ENCODE measurements at places on chromosomes 13 and 19.

DNA sequence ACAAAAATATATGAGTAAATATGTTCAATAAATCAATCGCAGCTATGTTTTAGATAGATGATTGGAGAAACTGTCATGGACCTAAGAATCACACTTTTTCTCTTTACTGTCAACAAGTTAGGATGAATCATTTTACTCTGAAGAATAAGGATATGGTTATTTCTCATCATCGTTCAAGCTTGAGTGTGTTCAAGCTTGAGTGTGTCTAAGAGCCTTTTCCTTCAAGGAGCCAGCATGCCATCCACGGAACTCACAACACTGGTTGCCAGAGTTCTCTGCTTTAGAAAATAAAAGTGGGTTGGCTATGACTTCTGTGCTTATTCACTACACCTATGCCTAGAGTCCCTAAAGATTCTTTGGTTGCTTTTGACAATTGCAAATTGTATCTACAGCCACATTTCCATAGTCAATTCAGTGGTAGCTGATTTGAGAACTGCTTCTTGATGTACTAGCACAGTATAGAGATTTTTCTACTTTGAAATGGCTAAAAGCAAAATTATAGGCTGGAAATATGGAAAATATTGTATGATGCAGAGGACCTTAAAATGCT, 58.1 kb upstream of the SCEL start:
- DNase-seq: no peak

DNA sequence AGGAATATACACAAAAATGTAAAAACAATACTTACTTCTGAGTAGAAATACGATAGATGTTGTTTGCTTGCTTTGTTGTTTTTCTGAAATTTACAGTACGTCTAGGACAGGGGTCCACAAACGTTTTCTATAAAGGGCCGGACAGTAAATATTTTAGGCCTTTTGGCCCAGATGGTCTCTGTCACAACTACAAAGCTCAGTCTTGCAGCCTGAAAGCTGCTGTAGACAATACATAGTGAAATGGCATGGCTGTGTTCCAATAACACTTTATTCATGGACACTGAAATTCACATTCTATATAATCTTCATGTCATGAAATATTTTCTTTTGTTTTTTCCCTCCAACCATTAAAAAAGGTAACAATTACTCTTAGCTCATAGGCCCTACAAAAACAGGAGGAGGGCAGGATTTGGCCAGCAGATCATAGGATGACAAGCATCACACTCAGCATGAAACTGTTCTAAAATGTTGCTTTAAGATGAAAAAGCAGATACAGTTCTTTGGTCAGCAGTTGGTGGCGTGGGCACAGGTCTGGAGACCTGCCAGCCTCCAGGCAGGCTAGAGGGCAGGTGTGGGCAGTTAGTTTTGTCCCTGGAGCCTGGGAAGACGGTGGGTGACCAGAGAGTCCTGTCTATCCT, at the start of gene EDDM13:
TSS of gene EDDM13 (plus strand) at position 588 of the 638 bp plus-strand sequence. CDS start 87 bp downstream, outside the sequence.
- no peak for DNase-seq

- DNase-seq: no peak
Measured at GRCh38 chr13:51576754-51577153, 7.5 kb upstream of the WDFY2 start.

DNA sequence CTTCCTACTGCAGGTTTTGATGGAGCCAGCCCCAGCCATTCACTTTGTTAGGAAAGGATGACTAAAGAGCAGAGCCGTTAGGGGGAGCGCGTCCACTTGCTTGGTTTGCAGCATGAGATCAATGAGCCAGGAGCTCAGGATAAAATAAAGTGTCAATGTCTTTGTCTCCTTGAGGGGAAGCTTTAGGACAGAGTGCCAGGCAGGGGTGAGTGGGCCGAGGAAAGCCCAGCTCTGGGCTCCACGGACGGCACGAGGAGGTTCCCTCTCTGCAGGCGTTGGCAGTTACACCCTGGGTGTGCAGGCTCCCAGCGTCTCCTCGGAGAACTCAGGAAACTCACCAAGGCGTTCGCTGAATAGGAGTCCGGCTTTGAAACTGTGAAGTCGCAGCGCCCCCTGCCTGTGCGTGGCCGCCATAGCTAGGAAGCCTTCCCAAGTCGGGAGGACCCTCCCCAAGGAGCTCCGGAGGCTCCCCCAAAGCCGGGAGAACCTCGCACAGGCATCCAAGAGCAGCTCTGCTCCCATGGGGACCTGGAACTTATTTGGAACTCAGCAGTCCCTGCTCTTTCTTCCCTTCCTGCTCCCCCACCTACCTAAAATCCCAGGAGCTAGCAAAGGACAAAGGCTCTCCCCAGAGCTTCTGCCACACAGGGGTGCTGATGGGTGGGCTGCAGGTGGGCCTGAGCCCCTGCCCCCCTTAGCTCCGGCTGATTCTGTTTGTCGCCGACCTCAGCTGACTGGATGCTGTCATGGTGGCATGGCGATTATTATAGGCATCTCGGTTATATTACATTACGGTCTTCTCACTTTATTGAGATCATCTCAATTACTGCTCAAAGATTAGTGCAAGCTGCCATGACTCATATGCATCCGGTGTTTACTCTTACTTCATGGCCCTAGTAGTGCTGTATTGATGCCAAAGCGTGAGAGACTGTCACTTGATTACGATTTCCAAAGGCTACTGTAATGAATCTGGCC, 34.4 kb downstream of the GSX1 start:
- peak; percentile 88 for DNase-seq

- DNase-seq: no peak
Measured at GRCh38 chr13:109243311-109243951, 543.0 kb downstream of the IRS2 start.

GRCh38 chr19:4889034-4889815, 13.5 kb downstream of the ARRDC5 start:
- DNase-seq: no peak

DNA sequence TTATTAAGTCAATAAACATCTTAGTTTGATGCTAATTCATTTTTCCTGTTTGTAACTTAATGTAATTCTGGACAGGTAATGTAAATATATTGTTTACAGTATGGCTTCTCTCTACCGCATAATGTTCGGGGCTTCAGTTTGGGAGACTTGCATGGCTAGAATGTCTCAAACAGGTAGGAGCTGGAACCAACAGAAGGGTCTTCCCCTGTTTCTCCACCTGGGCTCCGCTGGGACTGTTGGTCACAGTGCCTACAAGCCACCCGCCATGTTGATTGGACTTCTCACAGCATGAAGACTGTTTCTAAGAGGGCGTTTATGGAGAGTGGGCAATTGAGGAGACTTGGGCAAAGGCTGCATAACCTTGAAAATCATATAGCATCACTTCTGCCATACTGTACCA, 148.6 kb downstream of the UFM1 start:
- DNase-seq: no peak

- no peak for DNase-seq
Measured at GRCh38 chr19:33193865-33194362, at the start of gene LRP3. TSS of gene LRP3 (plus strand) at chr19:33194330. CDS start at chr19:33194786, 456 bp downstream.

GRCh38 chr13:99892866-99893504, 78.6 kb downstream of the ZIC5 start:
- DNase-seq: no peak

DNA sequence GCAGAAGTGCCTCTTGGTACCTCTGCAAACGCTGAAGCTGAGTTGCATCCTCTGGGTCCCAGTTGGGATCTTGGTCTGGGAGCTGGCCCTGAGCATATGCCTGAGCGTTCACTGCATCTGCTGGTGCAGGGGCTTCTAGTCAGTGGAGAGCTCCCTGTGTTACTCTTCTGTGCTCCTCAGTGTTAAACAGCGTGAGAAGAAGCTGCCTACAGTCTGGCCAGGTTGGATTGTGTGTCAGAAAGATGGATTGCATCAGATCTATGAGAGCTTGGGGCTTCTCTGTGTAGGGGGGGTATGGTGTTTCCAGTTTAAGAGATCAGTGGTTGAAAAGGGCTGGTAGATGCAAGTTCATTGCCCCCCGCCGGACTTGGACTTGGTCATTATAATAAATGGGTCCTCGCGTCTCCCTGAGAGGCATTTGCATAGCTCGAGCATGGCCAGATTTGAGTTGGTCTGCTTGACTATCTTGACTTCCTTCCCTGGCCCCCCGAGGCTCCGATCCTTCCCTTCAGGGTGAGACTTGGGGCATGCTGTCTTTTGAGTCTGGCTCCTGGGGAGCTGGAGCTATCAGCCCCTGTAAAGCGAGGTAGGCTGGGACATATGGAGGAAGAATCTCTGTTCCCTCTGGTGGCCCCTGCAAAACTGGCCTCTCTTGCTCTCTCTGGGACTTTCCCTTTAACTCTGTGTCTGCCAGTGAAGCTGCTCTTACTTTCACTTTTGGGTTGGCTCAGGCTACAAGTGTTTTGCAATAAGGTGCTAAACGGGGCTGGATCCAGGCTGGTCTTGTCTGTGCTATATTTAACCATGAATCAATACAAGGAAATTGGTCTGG, 52.9 kb downstream of the OR10H4 start:
- DNase-seq: peak; percentile 44

GRCh38 chr19:34468409-34468808, 13.1 kb upstream of the WTIP start:
- no peak for DNase-seq

DNA sequence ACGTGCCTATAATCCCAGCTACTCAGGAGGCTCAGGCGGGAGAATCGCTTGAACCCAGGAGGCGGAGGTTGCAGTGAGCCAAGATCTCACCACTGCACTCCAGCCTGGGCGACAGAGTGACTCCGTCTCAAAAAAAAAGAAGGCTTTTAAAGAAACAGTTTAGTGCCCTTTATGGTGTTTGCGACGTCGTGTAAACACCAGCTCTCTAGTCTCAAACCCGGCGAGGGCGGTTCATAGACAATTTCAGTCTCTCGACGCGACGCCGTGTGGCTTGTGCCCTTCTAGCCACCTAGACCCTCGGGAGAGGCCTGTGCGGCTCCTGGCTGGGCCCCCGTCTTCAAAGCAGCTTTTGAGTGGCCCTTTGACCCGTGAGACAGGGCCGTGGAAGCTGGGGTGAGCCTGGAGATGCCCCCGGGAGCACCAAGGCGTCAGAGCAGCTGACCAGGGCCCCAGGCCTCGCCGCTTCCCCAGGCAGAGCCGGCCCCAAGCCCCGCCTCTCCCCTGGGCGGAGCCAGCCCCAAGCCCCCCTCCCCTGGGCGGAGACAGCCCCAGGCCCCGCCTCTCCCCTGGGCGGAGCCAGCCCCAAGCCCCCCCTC, 5.0 kb upstream of the MADCAM1 start:
- DNase-seq: no peak

- DNase-seq: no peak
Measured at GRCh38 chr13:109945206-109945960, 159.0 kb upstream of the IRS2 start.

DNA sequence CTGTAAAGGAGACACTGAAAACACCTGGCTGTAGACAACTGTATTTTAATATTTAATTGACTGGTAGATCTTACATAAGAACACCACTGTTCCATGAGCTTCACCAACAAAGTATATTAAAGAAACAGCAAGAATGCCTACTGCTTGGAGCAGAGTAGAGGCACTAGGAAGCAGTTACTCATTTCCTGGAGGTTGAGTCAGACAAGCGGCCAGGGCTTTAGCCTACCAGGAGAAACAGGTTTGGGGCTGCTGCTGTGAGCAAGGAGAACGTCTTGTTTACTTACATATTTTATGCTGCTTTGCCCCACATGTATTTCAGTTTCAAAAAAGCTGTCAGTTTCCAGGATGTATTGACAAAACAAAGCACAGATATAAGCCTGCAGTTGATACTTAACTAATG, 33.4 kb downstream of the ALG5 start:
- DNase-seq: no peak

DNA sequence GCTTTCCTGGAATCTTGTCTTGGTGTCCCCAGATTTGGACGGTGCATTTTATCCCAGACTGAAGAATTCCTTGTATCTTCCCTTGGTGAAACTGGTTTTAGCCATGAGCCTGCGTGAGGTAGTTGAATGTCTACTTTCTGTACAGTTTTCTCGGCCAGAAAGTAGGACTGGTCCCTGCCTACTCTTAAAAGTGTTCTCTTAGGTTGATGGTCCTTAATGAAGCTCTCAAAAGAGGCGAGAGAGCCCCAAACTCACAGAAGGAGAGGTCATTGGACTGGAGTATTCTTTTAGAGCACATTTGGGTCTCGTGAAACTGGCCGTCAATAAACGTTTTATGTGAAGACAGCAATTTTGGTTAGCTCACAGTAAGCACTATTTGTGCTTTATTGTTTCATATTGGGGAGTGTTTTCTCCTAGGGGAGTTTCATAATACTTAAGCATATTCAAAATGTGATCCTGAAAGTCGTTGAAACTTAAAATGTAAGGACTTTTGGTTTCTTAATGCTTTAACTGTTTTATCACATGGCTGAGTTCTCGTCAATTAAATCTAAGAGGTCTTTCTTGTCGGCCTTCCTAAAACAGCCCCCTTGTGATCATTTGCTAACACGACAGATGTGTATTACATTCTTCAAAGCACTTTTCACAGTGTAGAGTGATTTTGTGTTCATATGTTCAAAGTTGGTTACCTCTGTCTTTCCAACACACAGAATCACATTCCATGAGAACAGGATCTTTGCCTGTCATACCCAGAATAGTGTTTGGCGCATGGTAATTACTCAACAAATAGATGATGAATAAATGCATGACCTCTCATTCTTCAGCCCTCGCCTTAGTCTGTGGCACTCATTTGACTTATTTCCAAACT, 889 bp downstream of the GTF2F2 start:
- DNase-seq: peak; percentile 15

DNA sequence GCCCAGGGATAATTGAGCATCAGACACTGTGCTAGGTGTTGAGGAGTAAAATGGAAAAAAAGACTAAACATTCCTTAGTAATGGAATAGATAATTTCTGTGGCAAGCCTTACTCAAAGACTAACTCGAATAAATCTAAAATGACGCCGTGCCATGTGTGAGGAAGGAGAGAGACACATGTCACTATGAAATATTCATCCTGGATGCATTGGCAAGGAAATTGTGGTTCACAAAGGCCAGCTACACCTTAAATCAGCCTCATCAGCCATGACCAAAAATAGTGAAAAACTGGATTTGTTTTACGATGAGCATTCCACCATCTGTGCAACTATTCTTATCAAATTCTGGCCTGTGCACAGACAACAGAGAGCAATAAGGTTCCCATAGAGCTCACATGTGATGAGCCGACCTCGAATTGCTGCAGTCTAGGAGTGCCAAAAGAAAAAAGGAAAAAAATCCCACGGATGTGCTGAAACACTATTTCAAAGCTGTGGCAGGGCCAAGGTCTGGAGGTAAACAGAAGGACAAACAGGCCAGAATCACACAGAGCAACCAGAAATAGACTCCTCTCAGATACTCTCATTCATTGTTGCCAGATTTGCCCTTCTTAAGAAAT, 505.7 kb downstream of the EFNB2 start:
- DNase-seq: no peak

DNA sequence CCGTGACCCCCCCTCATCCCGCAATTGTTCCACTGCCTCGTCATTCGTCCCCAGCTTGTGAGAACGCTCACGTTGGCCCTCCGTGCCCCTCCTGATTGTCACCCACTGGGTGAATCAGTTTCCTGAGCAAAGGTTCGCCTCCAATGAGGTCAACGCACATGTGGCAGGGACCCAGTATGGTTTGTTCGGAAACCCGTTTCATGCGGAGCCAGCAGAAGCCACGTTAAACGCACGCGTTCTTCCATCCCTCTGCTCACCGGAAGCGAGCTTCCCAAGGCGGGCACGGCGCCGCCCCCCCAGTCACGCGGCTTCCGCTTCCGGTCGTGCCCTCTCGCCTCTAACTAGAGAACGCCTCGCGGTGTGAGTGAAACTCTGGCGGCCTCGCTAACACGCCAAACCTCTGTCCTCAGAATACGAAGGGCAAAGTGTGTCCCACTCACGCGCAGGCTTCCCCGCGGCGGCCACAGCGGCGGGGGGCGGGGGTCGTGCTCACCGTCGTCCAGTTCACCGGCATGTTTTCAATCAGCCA, 18.0 kb upstream of the CFAP97D2 start:
- DNase-seq: no peak

GRCh38 chr13:24263632-24264031, 45.7 kb upstream of the C1QTNF9 start:
- DNase-seq: no peak

GRCh38 chr13:106527826-106528225, 7.6 kb downstream of the EFNB2 start:
- DNase-seq: no peak

Measured in AML-193 (cell line).